ENCODE measurements at places on chromosomes 12 and 14. TPM values are rescaled to one million over a fixed set of nuclear protein-coding genes. Genes with fewer than 3 reads are reported as not detected.

DNA sequence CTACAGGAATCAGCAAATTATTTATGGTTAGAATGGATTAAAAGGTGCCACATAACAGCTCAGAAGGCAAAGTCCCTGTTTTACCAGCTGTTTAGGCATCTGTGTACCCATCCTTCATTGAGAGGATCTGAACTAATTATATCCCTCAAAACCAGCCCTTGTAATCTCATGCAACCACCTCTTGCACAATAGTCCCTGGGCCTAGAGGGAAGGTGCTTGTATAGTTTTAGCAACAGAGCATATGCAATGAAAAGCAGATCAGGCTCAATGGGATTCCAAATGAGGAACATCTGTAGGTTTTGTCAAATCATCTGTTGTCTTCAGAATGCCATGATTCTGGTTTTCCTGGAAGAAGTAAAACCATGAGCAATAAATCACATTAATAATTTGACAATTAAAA lies 26.0 kb upstream of the GLIPR1L2 start:
- DNase-seq = no peak

DNA sequence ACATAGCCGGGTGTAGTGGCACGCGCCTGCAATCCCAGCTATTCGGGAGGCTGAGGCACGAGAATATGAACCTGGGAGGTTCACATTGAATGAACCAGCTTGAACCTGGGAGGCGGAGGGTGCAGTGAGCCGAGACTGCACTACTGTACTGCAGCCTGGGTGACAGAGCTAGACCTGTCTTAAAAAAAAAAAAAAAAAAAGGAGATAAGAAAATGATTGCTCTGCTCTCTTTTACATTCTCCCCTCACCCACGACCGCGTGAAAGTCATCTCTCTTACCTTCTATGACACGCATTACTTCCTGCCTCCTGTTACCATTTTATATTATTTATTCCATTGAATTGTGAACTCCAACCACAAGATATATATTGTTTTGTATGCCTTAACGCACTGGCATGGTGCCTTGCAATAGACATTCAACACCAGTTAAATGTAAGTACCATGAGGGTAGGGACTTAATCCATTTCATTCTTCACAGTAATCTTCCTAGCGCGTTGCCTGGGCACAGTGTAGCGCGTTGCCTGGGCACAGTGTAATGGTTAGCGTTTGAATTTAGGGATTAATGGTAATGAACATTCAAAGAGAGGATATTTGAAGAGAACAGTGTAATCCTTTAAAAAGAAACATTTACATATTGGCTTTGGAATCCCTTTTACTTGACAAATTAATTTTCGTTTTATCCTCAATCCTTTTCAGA lies 2.7 kb downstream of the RAP1B start:
- no peak for DNase-seq

DNA sequence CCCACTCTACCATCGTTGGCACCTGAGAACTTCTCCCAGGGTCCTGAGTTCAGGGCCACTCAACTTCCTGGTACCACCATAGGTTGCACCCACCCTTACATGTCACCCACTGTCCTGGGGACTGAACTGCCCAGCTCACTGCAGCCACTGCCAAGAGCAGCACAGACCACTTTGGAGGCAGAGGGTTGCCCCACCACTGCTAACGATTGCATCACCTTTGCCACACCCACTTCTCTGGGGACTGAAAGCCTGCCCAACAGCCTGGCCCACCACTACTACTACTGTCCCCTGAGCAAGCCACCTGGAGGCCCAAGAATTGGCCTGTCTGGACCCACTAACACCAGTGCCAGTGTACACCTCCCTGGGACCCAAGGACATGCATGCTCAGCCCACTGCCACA lies 27.6 kb downstream of the CACNA2D4 start:
- no peak for DNase-seq

RNASE4 gene
- 10.1 TPM for polyA plus RNA-seq

DNA sequence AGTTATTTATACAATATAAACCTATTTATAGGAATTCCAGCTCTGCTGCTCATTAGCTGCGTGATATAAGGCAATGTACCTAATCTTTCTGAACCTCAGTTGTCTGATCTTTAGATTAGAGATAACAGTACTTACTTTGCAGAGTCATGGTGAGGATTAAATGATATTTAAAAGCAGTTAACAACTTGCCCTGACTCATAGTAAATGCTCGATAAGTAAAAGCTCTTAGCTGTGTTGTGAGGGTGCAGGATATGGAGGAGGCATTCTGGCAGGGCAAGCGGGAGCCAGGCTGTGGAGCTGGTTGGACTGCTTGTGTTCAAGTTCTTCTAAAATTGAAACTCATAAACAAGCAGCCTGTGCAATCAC lies 140.0 kb upstream of the PRICKLE1 start:
- DNase-seq = no peak
